ENCODE measurements at places on chromosomes 12 and 14.

- no peak for DNase-seq
These were observed 661 bp upstream of the RPS26 start for GRCh38 chr12:56040963-56041551.

- no peak for DNase-seq
These were observed 51.3 kb upstream of the PLBD1 start for GRCh38 chr12:14618983-14619382.

GRCh38 chr14:99312106-99312505, 40.1 kb upstream of the BCL11B start:
- DNase-seq: no peak

DNA sequence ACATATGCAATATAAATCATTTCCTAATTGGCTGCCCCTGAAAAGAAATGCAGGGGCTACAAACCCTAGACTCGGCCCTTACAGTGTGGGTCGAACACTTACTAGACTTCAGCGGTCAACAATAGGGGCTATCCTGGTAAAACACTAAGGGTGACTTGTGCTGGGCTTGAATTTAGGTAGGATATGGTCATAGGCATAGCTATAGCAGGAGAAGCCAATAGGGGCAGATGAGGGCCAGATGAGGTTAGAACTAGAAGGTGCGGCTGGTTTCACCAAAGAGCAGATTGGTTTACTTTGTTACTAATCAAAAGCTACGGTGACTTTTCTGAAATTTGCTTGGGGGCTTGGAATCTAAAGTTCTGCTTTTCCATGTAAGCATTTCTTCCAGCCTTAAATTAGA, 282.3 kb upstream of the DIO2 start:
- no peak for DNase-seq

GRCh38 chr12:132245521-132246101, 83.8 kb downstream of the GALNT9 start:
- DNase-seq: no peak

GRCh38 chr14:28762303-28762954, 4.2 kb upstream of the FOXG1 start:
- DNase-seq: no peak

- DNase-seq: no peak
These were observed 81.7 kb downstream of the PRKAB1 start for GRCh38 chr12:119749666-119750065.

GRCh38 chr12:46071769-46072624, 81.6 kb upstream of the SCAF11 start:
- peak; percentile 23 for DNase-seq

DNA sequence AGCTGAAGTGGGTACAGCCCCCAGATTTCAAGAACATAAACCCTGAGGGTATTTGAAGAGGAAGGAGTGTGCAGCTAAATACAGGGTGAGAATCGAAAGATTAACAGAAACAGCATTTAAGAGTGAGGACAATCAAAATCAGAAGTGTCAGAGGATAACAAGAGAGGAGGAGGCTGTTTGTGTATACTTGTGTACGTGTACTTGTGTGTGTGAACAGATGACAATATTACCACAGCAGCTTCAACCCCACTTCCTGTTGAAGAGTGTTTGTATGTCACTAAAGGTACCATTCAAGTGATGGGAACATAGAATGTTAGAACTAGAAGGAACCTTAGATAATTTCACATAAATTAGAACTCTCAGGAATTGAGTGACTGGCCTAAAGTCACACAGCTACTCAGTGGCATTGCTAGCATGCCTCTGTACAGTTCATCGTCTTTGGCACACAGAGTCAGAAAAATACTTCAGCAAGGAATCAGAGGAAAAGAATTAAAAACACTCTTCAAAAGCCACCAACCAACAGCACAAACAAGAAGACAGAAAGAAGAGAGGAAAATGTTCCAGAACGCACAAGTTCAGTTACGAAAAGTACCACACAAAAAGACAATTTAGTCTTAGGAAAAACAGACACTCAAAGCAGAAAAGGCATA, 164.3 kb upstream of the BCL2L14 start:
- no peak for DNase-seq

DNA sequence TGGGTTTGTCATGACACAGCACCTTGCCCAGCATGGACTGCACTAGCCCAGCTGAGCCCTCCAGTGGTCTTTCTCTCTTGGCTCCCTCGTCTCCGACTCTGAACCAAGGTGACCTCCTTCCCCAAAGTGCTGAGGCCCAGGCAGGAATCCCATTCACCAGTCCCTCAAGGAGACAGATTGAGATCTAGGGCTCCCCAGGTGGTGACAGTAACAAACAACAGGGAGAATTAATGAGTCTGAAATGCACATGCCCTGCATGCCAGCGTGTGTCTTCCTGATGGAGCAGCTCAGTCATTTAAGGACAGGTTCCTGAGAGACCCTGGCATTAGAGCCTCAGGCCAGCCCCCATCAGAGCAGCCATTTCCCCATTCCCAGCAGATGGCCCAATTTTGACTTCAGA, 51.4 kb upstream of the OAS1 start:
- no peak for DNase-seq

GRCh38 chr12:3010214-3010930, 51.2 kb downstream of the TEAD4 start:
- DNase-seq: no peak

GRCh38 chr12:58539295-58539694, 381.0 kb downstream of the LRIG3 start:
- DNase-seq: no peak

- no peak for DNase-seq
These were observed 130.8 kb upstream of the FLRT2 start for GRCh38 chr14:85399186-85399585.

DNA sequence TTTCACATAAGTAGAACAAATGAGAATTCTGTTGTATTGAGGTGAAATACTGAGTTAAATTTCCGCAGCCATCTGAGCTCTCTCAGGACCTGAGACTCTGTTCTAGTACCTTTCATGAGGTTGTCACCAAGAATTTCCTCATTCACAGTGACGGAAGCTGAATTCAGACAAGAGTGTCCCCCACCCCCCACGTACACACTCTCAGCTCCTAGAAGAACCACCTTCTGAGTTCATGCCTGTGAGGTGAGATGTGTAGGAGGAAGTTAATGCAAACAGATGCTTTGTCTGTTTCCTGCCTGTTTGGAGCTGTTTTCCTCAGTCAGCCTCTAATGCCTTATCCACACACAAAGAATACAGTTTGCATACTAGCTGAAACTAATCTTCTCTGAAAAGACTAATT, 18.2 kb downstream of the BICDL1 start:
- DNase-seq: no peak

- DNase-seq: no peak
These were observed 55.2 kb upstream of the GNPNAT1 start for GRCh38 chr14:52846591-52846990.

GRCh38 chr12:101685092-101685491, 12.3 kb upstream of the CHPT1 start:
- no peak for DNase-seq

DNA sequence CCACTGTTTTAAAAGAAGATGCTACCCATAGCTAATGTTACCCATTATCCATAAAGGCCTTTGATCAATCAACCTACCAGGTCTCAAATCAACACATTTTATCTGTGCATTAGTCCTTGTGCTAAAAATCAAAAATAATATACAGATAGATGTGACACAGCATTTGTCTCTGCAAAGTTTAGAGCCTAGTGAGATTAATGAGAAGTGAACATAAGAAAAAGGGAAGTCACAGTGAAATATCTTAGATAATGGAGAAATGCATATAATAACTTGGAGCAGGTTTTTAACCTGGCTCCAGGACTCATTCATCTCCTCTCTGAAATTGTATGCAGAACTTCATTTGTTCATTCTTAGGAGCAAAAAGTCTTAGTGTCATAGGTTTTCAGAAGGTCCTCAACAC, 7.2 kb downstream of the PDE3A start:
- DNase-seq: no peak

DNA sequence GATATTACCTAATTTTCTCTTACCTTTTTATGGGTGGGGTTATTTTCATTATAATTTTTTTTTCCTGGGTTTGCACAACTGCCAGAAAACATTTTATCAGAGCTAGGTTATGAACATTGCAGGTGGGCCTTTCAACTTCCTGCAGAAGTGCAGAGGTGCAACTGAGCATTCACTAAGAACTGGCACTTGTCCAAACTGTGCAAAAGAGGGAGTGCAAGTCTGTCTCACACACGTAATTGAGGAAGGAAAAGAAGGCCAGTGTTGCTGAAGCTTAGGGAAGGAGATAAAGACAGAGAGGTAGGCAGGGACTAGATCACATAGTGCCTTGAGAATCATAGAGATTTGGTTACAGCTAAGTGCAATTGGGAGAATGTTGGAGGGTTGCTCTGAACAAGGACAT, 14.1 kb upstream of the AMN1 start:
- DNase-seq: no peak

DNA sequence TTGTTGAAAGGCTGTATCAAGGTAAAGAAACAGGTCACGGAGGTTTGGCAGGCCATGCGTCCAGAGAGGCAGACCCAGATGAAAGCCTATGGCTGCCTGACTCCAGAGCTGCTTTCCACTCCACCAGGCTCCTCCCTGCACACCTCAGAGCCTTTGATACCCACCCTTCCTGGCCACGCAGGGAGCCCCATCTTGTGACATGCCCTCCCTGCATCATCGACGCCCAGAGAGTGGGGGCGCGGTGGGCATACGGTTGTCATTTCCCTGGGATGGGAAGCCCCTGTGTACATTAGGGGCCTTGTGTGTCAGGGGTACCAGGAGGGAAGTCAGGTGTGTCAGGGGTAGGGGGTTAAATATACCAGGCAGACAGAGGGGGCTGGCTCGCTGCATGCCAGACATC, 30.3 kb upstream of the GPR68 start:
- no peak for DNase-seq

DNA sequence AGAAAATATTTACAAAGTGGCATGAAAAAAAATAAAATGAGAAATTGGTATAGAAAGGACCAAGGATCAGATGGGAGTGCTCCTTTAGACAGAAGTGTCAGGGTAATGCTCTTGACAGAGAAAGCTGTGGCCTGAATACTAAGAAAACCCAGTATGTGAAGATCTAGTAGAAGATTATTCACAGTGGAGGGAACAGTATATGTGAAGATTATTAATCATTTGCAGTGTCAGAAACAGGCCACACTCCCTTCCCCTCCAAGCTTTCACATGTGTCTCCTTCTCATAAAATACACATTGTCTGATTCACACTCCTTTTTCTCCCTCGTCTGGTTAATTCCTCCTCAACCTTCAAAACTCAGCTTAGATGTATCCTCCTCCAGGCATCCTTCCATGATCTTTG, 41.3 kb downstream of the CAPS2 start:
- DNase-seq: no peak

DNA sequence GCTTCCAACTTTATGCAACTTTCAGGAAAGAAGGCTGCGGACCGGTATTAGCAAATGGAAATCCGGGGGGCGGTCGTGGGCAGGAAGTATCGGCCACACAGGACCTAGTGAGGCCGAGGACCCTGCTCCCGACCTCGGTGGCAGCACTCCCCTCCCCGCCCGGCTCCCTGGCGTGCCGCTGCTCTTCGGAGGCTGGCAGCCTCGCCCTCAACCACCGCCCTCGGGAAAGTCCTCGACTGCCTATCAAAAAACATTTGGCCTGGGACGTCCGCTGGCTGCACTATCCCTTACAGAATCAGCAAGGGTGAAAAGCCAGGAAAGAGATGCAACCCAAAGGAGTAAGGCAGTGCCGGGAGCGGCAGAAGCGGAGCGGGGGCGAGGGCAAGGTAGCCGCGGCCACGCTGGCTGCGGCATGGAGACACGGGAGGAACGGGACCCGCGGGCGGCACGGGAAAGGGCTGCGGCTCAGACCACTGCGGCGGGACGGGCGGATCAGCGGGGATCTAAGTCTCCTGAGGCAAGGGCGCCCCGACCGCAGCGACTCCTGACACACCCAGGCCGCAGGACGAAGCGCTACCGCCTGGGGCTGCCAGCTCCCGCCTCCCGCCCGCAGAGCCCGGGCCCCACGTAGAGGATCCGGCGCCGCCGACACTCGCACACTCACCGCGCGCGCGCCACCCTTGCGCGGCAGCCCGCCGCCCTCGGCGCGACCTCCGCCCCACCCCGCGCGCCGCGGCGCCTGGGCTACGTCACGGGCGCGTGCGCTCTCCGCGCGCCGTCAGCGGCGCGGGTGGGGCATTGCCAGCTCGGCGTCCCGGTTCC, at the start of the genes BBOF1 and ENTPD5:
Gene BBOF1 (plus strand): TSS at position 764 of the 822 bp plus-strand sequence. CDS start 130 bp downstream, outside the sequence.
Gene ENTPD5 (minus strand): TSS at position 703 of the 822 bp plus-strand sequence. CDS start 31,186 bp downstream, outside the sequence.
- peak; percentile 68 for DNase-seq

DNA sequence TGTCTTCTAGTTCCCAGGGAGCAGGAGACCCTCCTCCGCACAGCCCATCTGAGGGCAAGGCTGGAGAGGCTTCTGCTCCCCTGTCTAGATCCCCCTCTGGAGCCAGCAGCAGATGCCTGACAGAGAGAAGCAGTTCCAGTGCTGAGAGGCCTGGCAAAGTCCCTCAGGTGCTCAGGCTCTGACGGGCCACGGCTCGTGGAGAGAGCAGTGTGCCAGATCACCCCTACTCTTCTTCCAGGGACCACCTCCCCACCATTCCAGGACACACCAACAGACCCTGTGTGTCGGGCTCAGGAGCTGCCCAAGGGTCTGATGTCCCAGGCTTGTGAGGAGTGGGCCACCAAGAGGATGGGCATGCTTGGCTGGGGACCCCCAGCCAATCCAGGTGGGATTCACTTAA, 22.5 kb upstream of the C14orf180 start:
- no peak for DNase-seq
